ENCODE measurements at places on chromosomes 3 and 15. TPM values are rescaled to one million over a fixed set of nuclear protein-coding genes. Genes with fewer than 3 reads are reported as not detected.

FBXO40 gene
- total RNA-seq, result not detected

GRCh38 chr3:106214641-106215040 is 345.8 kb upstream of the CBLB start:
- H3K27me3 ChIP-seq, result no peaks in the 10 kb centered on the region
- H3K4me1 ChIP-seq, result no peaks in the 10 kb centered on the region
- no peaks in the 10 kb centered on the region for H3K36me3 ChIP-seq
- H3K27ac ChIP-seq, result no peak overlapping the region

DNA sequence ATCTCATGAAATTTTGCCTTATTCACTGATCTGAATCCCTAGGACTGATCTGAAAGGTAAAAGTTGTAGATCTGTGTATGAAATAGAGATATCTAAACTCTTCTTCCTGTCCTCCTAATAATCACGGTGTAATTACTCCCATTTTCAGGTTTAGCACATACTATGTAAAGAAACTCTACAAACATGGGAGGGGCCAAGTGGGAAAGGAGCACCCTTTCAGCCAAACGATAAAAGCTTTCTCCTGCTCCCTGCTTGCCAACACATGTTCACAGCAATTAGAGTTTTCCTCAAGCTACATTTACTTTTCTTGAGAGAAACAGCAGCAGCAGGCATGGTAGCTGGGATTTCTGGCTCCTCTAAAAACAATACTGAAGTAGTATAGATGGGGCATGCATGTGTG is 71.6 kb downstream of the CHAC1 start:
- H3K36me3 ChIP-seq, result no peaks in the 10 kb centered on the region
- no peak for DNase-seq
- H3K27me3 ChIP-seq, result no peaks in the 10 kb centered on the region
- no peaks in the 10 kb centered on the region for H3K4me1 ChIP-seq
- no peak overlapping the region for H3K27ac ChIP-seq

DNA sequence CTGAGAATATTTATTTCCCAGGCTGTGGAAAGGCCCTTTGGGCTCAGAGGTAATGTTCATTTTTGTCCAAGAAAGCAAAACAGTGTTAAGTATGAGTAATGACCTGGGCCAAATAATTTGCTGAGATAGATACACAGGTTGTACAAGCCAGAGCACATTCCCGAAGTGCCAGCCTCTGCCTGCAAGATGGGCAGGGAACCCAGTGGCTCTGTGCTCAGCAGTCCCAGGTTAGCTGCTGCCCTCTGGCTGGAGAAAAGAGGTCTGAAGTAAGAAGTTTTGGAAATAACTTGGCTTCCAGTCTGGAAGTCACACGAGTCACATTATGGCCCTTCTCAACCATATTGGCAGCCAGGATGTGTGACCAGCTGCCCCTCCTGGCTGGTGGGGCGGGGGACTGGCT is 20.2 kb downstream of the MYZAP start:
- H3K4me3 ChIP-seq, result no peak overlapping the region
- H3K27ac ChIP-seq, result peak overlapping the region; percentile 96
- peaks cover 55% of the 10 kb centered on the region for H3K4me1 ChIP-seq

- H3K27me3 ChIP-seq, result no peaks in the 10 kb centered on the region
- peak overlapping the region; percentile 10 for H3K27ac ChIP-seq
- H3K4me3 ChIP-seq, result no peak overlapping the region
Measured at GRCh38 chr15:97992823-97993222, 32.3 kb downstream of the ARRDC4 start.

GRCh38 chr3:81485444-81485865 is 276.0 kb downstream of the GBE1 start:
- no peaks in the 10 kb centered on the region for H3K27me3 ChIP-seq
- H3K36me3 ChIP-seq, result no peaks in the 10 kb centered on the region
- no peak overlapping the region for H3K4me3 ChIP-seq
- H3K27ac ChIP-seq, result peak overlapping the region; percentile 24

MBNL1 gene
- total RNA-seq, result 98.5 TPM

DNA sequence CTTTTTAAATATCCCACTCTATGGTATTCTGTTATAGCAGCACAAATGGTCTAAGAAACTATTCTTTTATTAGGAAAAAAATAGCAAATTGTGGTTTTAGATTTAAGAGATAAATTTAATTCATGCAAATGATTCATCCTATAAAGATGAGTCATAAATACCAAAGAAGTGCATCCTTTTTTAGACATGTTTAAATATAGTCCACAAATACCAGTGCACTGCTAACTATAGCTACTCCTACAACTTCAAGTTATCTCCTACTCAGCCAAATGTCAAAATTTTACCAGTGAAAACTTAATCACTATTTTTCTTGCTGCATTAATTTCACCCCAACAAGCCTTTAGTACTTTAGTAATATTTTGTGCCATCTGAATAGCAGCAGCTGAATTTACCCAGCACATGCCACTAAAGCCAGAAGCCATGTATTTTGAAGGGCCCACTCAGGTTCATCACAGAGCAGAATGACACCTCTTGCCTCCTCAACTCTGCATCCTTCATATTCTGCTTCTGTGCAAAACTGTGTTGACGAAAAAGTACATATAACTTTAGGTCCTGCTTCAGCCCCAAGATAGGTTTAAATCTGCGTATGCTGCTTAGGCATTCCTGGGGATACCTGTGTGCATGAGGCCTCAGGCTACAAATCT is 24.9 kb downstream of the CX3CR1 start:
- H3K4me1 ChIP-seq, result no peaks in the 10 kb centered on the region
- H3K36me3 ChIP-seq, result no peaks in the 10 kb centered on the region
- H3K27me3 ChIP-seq, result peaks cover 5% of the 10 kb centered on the region
- no peak overlapping the region for H3K4me3 ChIP-seq
- no peak for DNase-seq
- no peak overlapping the region for H3K27ac ChIP-seq

GRCh38 chr3:129611812-129612533 is 5.5 kb upstream of the PLXND1 start:
- no peaks in the 10 kb centered on the region for H3K27me3 ChIP-seq
- peaks cover 15% of the 10 kb centered on the region for H3K4me1 ChIP-seq
- H3K27ac ChIP-seq, result no peak overlapping the region
- no peaks in the 10 kb centered on the region for H3K36me3 ChIP-seq

FETUB gene
- 5.7 TPM for total RNA-seq

- H3K36me3 ChIP-seq, result no peaks in the 10 kb centered on the region
- H3K27me3 ChIP-seq, result no peaks in the 10 kb centered on the region
- H3K4me1 ChIP-seq, result no peaks in the 10 kb centered on the region
- DNase-seq, result no peak
- H3K27ac ChIP-seq, result no peak overlapping the region
- H3K4me3 ChIP-seq, result no peak overlapping the region
Measured at GRCh38 chr3:129827765-129828164, 65.7 kb downstream of the TMCC1 start.

- H3K27me3 ChIP-seq, result no peaks in the 10 kb centered on the region
- H3K27ac ChIP-seq, result peak overlapping the region; percentile 52
- H3K36me3 ChIP-seq, result no peaks in the 10 kb centered on the region
- no peak for DNase-seq
- H3K4me3 ChIP-seq, result no peak overlapping the region
Measured at GRCh38 chr3:190182418-190183043, 61.8 kb upstream of the P3H2 start.

GRCh38 chr3:139117136-139117675 is 72.5 kb upstream of the PRR23C start:
- H3K4me3 ChIP-seq, result no peak overlapping the region
- H3K36me3 ChIP-seq, result no peaks in the 10 kb centered on the region
- peaks cover 9% of the 10 kb centered on the region for H3K27me3 ChIP-seq
- H3K27ac ChIP-seq, result no peak overlapping the region

- no peaks in the 10 kb centered on the region for H3K4me1 ChIP-seq
- no peak for DNase-seq
- H3K36me3 ChIP-seq, result no peaks in the 10 kb centered on the region
Measured at GRCh38 chr15:59017449-59017848, 30.0 kb downstream of the RNF111 start.

GRCh38 chr3:190699776-190700175 is 162.7 kb downstream of the GMNC start:
- H3K4me1 ChIP-seq, result peaks cover 9% of the 10 kb centered on the region
- H3K4me3 ChIP-seq, result no peak overlapping the region
- H3K27ac ChIP-seq, result no peak overlapping the region

- DNase-seq, result peak; percentile 85
- H3K36me3 ChIP-seq, result no peaks in the 10 kb centered on the region
- peaks cover 13% of the 10 kb centered on the region for H3K4me1 ChIP-seq
- no peaks in the 10 kb centered on the region for H3K27me3 ChIP-seq
- no peak overlapping the region for H3K4me3 ChIP-seq
Measured at GRCh38 chr15:62782071-62782841, 260.3 kb upstream of the TPM1 start.

DNA sequence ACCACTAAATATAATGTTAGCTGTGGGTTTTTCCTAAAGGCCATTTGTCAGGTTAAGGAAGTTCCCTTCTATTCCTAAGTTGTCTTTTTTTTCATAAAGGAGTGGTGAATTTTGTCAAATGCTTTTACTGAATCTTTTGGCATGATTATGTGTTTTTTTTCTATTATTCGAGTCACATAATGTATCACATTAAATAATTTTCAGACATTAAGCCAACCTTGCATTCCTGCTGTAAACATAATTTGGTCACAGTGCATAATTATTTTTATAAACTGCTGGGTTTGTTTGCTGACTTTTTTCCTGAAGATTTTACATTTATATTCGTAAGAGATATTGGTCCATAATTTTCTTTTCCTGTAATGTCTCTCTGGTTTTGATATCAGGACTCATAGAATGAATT is 101.8 kb upstream of the SPRED1 start:
- no peaks in the 10 kb centered on the region for H3K36me3 ChIP-seq
- H3K27me3 ChIP-seq, result no peaks in the 10 kb centered on the region
- no peaks in the 10 kb centered on the region for H3K4me1 ChIP-seq
- H3K27ac ChIP-seq, result no peak overlapping the region

WDR53 gene
- 6.9 TPM for total RNA-seq

- DNase-seq, result peak; percentile 65
- H3K4me1 ChIP-seq, result peaks cover 20% of the 10 kb centered on the region
- peaks cover 5% of the 10 kb centered on the region for H3K36me3 ChIP-seq
- peak overlapping the region; percentile 83 for H3K27ac ChIP-seq
- H3K4me3 ChIP-seq, result no peak overlapping the region
Measured at GRCh38 chr3:183764847-183765731, 60.3 kb downstream of the MAP6D1 start.

DNA sequence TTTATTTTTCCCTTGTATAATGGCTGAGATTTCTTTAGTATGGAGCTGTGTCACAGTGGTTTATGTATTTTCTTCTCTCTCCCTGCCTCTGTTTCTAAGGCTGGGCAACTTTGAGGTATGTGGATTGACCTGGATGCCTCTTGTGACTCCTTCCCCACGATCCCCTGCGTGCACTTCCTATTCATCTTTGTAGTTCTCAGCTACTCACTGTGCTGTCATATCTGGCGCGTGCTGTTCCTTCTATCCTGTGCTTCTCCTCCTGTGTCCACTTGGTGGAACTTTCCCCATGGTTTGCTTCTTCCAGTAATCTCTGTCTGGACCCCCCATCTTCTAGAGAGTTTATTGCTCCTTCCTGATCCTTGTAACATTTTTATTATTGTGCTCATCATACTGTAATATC is 97.3 kb downstream of the AKAP13 start:
- no peak overlapping the region for H3K27ac ChIP-seq
- H3K36me3 ChIP-seq, result no peaks in the 10 kb centered on the region

HTD2 gene
- total RNA-seq, result 4.5 TPM

- no peak overlapping the region for H3K4me3 ChIP-seq
- H3K27me3 ChIP-seq, result no peaks in the 10 kb centered on the region
- H3K36me3 ChIP-seq, result no peaks in the 10 kb centered on the region
- DNase-seq, result peak; percentile 39
- peak overlapping the region; percentile 38 for H3K27ac ChIP-seq
Measured at GRCh38 chr3:156483426-156483825, 71.5 kb downstream of the SSR3 start.

GOLGA6D gene
- not detected for total RNA-seq

DNA sequence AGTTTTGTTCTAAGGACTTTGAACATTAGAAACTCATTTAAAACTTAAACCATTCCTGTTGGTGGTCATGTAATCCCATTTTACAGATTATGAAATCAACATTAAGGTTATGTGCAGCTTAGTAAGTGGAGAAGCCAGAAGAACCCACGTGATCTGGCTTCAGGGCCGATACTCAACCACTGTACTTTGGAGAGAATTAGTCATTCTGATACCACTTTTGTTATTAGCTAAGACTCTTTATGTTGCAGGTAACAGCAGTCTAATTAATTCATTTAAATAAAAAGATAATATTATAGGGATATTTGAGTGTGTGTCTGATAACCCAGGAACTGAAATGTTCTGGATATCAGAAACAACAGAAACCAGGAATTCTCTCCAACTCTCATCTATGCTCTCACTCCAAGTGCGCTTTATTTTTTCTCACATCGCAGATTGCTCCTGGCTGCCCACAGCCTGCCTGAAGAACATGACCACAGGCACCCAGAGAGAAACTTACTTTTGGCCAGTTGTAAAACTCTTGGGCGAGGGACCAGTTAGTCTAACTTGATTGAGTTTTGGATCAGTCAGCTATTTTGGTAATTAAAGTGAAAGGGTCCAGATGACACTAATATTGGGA is 25.2 kb downstream of the UBE2E1 start:
- no peak overlapping the region for H3K27ac ChIP-seq
- H3K4me1 ChIP-seq, result peaks cover 5% of the 10 kb centered on the region

ST3GAL6 gene
- total RNA-seq, result 15.0 TPM

DNA sequence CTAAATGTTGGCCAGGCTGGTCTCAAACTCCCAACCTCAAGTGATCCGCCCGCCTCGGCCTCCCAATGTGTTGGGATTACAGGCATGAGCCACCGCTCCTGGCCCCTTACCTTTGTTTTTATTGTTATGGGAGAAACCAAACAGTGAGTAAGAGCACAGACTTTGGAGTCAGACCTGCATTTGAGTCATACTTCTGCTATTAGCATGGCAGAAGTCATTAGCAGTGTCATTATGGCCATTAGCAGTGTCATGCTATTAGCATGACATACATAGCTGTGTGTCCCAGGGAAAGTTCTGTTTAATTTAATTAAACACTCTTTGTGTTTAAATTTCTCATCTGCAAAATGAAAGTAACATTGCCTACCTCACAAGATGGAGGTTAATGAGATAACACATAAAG is 54.8 kb downstream of the SQOR start:
- no peak for DNase-seq
- no peak overlapping the region for H3K27ac ChIP-seq
- H3K27me3 ChIP-seq, result no peaks in the 10 kb centered on the region
- no peaks in the 10 kb centered on the region for H3K36me3 ChIP-seq
- H3K4me1 ChIP-seq, result no peaks in the 10 kb centered on the region

ZNF80 gene
- total RNA-seq, result not detected

- no peak overlapping the region for H3K27ac ChIP-seq
- H3K27me3 ChIP-seq, result no peaks in the 10 kb centered on the region
- no peaks in the 10 kb centered on the region for H3K36me3 ChIP-seq
- no peaks in the 10 kb centered on the region for H3K4me1 ChIP-seq
Measured at GRCh38 chr15:83764201-83764838, 110.4 kb downstream of the ADAMTSL3 start.

DNA sequence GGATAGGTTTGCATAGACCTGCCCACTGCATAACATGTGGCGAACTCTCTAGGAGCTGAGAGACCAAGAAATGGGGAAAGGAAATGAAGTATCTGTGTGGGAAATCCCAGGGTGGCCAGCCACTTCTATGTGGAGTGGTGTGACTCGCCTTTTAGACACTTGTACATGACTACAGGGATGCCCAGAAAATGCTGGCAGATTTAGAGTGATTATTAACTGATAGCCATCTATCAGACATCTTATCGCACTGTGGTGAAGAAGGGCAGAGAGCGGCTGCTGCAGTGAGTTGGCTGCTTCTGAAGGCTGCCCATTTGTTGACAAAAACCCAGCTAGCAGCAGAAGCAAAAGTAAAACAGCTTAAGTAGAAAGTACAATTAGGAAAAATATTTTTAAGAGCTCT is 18.1 kb upstream of the STAC start:
- H3K36me3 ChIP-seq, result no peaks in the 10 kb centered on the region
- H3K27me3 ChIP-seq, result no peaks in the 10 kb centered on the region
- DNase-seq, result no peak
- no peak overlapping the region for H3K4me3 ChIP-seq
- H3K27ac ChIP-seq, result no peak overlapping the region

ACTC1 gene
- 1.7 TPM for total RNA-seq

ARHGEF26 gene
- 17.1 TPM for total RNA-seq

FANCD2 gene
- total RNA-seq, result 8.8 TPM

Measured in hepatocyte (in vitro differentiated cells).